ENCODE measurements at places on chromosomes 2 and 18.

GRCh38 chr2:160221391-160222276, 21.6 kb upstream of the ITGB6 start:
- DNase-seq: peak; percentile 65

- no peak for DNase-seq
These were observed 41.8 kb downstream of the ASAP2 start for GRCh38 chr2:9248363-9248762.

- DNase-seq: peak; percentile 59
These were observed 36.5 kb downstream of the HS1BP3 start for GRCh38 chr2:20614201-20615067.

- DNase-seq: no peak
These were observed 1012.4 kb upstream of the GYPC start for GRCh38 chr2:125643585-125643984.

DNA sequence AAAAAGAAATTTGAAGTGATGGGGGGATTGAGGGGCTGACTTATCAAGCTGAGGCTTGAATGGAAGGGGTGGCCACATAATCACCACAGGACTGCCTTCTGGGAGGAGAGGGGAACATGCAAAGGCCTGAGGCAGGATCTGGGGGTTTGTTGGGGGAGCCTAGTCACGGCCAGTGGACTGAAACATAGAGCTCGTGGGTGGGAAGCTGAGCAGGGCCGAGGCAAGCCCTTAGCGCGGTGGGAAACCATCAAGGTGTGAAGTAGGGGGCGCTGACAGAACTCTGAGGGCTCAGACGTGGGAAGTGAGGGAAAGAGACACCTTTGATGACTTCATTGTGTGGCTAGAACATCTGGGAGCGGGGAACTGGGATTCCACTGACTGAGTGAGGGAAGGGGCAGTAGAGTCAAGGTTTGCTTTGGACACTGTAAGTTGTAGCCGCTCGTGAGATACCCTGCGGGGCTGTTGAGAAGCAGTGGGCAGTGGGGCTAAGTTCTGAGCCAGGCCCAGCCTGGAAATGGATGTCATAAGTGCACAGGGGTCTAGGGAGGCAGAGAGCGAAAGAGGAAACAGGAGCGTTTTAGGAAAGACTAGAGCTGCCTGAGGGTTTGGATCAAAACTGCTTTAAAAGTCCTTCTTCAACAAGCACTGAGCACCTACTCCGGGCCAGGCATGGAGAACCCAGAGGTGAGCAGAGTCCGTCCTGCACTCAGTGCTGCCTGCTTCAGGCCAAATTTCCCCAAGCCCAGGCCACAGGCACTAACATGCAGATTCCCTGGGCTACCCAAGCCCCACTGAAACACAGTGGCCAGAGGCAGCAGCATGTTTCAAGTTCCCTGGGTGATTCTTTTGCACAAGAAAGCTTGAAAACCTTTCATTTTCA, 686 bp upstream of the SNORC start:
- no peak for DNase-seq

GRCh38 chr2:96844405-96844808, 586 bp upstream of the ANKRD23 start:
- DNase-seq: no peak

DNA sequence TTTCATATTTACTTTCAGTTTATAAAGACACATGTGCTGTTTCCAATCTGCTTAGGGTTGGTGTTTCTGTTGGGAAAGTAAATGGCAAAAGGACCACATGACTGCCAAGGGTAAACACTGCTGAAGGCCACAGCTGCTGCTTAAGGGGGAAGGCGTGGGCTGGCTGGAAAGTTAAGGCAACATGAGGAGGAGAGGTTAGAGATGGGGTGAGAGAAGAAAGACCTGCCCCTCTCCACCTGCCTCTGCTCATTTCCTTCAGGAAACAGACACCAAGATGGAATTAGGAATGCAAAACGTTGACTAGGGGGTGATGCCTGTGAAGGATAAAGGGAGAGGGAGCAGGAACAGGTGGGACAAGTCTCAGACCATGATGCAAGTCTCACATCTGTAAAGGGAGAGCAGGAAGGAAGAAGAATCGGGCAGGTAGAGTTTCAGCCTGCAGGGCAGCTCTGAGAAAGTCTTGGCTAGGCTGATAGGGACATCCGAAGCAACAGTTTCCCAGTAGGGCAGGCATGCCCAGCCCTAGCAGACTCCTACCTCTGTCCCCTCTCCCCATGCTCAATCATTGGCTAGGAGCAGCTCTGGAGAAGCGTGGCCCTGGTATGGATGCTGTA, 86.0 kb downstream of the CDC42EP3 start:
- DNase-seq: peak; percentile 73

DNA sequence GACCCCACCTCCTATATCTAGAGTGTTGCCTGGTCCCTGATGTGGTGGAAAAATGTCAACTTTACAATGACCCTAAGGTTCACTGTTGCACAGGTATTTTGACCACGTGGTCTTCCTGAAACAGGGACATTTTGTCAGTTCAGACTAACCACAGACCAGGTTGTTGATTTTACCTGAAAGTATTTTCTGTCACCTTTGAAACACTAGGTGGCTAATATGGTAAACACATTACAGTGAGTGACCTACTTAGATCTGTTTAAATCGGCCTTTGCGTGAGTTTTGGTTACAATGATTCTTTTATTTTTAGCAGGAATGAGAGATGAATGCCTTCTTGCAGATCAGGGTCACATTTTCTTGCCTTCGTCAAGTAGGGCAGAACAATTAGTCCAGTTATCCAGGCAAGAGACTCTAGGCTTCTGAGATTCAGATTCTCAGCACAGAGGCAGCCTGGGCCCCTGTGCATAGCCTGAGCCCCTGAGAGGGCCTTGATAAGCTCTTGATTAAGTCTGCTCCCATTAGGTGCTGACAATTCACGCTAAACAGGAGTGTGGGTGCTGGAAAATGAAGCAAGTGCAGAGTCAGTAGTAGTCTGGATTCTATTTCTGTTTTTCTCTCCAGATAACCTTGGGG, 226.2 kb downstream of the KCNS3 start:
- no peak for DNase-seq

GRCh38 chr18:44934901-44935300, 254.2 kb downstream of the SETBP1 start:
- no peak for DNase-seq

DNA sequence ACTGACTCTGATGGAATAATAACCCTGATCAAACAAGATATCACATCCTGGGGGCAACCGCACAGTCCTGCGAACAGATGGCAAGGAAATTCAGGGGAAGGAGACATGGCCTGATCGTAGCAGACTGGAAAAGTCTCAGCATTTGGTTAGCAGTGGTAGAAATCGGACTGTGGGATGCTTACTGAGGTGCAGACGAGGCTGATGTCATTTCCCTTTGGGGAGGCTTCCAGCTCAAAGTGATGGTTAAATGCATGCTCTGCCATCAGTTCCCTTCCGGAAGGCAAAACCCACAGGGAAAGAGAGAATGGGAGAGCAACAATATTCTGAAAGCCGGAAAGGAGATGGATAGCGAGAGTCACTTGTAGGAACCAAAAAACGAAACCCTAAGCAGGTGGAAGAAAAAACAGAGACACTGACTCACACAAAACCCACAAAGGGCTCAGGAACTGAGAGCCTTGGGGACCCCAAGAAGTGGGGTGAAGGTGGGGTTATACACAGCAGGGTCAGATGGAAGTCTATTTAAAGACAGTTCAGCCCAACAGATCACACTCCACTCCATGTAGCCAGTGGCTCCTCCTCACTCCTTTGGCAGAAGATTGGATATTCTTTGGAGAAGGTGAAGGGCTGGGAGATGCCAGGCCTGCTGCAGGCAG, 93.1 kb downstream of the INPP5D start:
- no peak for DNase-seq

GRCh38 chr2:183950673-183951072, 647.7 kb upstream of the ZNF804A start:
- DNase-seq: no peak

- no peak for DNase-seq
These were observed 155.7 kb downstream of the RDH14 start for GRCh38 chr2:18404708-18405107.

GRCh38 chr2:217849154-217849975, 153.4 kb downstream of the TNS1 start:
- no peak for DNase-seq

DNA sequence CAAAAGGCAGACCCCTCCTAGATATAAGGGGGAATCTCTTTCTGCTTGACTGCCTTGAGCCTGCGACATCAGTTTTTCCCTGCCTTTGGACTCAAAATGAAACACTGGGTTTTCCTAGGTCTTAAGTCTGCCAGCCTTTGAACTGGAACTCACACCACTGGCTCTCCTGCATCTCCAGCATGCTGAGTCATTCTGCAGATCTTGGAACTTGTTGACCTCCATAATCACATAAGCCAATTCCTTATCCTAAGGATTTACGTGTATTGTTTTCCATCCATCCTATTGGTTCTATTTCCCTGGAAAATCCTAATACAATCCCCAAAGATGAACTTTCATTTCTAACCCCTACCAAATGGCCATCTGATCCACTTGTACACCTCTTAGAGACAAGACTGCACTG, 88.0 kb downstream of the AFF3 start:
- no peak for DNase-seq

DNA sequence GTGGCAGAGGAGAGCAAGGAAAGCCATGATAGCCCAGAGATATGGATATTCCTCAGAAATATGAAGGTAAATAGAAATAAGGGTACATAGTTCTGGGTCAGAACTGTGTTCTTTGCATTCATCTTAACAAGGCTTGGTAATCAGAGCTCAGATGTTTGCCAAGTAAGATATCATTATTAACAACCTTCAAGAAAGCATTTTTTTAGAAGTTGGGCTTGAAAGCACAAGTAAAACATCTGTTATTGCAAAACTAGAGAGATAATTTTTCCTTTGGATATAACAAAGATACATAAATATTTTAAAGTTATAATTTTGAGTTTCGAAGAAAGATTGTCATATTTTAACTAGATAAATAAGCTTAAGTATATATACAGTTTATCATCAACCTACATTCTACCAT, 171.4 kb downstream of the ZNF804A start:
- peak; percentile 47 for DNase-seq

DNA sequence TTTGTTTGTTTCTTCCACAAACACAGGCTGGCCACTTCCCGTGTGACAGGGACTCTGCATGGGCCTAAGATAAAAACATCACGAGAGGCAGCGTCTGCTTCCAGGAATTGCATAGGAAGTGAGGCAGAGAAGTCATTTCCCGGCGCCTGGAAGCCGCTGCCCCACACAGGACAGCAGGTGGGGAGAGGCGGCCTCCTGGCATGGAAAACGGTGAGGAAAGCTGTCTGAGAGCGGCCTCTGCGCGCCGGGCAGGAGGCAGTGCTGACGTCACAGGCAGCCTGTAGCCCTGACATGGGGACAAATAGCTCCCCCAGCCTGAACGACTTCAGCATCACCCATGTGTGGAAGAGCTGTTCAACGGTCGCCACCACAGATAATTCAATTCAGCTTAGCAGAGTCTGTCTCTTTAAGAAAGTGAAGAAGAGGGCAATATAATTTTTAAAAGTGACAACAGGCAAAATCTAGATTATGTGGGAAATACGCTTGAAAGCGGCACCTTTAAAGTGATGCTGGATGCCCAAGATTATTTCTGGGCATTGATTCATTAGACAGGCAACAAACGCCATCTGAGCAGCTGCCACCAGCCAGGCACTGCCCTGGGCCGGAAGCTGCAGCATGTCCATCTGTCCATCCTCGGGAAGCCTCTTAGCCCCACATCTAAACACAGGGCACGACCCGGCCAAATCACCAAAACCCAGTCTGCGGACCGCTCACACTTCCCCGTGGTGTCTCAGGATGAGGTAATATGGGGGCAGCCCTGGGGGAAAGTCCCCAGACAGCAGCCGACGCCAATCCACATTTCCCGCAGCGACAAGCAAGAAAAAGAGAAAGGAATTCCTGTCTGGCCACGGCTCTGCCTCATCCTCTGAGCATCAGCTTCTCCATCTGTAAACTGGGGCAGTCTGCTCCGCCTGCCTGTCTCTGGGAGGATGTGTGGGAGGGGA, 138.9 kb downstream of the PXDN start:
- DNase-seq: peak; percentile 47

DNA sequence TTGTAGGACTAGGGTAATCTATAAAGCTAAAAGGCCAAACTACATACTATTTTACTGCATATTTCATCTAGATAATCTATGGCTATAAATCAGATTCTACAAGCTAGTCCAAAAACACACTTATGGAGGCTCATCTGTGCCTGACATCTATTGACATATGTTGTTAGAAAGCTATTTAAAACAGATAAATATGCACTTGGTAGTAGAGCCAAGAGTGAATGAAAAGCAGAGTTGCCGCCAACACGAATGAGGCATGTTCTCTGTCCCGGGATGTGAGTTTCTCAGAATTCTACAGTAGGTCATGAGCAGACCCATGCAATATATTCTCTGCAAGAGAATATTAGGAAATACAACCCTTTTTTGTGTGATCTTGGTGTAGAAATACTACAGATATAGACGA, 66.7 kb upstream of the LPIN2 start:
- no peak for DNase-seq

DNA sequence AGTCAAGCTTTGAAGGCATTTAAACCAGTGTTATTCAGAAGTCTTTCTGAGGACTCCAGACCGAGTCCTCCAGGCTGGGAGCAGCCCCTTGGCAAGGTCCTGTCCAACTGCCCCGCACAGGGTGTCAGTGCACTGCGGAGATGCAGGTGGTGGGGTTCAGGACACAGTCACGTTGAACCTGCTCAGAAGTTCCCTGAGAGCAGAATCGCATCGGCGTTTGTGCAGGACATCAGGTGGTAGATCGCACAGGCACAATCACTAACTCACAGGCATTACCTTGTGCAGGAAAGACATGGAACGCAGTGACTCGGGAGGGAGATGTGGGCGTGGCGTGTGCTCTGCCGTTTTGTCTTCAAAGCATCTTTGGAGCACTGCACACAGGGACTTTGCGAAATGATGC, 10.4 kb downstream of the COPS9 start:
- DNase-seq: no peak

GRCh38 chr2:229640636-229641035, 73.7 kb downstream of the DNER start:
- no peak for DNase-seq

DNA sequence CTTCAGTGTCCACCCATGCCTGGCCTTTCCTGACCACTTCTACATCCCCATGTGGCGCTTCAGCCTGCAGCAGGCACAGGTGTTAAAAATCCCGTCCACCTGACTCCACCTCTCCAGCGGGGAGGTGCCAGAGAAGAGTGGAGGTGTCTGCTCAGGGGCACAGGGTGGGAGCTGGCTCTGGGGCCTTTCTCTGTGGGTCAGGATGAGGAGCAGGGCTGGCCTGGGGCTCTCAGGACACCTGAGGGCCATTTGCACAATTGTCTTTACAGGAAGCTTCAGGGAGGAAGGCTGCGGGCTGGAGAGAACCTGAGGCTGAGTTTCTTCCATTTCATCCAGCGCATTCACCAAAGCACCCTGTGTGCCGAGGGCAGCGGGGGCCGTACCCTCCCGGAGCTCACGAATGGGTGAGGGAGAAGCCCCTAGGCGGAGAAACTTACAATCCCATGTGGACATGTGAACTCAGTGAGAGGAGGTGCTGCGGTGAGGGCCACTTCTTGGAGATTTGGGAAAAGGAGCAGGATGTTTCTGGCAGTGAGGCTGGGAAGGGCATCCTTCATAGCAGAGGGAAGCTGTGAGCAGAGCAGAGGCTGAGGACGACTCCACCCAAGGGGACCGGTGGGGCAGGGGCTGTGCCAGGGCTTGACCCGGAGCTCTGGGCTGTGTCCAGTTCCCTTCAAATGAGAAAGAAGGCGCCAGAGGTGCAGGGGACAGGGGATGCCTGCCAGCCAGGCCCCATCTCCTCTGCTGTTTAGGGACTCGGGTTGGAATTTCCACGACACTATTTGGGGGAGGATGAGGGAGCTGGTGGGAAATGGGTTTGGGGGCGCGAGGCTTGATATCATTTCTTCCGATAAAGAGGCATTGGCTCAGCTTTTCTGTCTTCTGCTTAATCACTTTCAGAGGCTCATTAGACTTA, 155.2 kb upstream of the MYCN start:
- no peak for DNase-seq
